A172 (cell line): ENCODE measurements at places on chromosomes 2 and 18.

GRCh38 chr2:239137898-239138283 lies 262.9 kb downstream of the HDAC4 start:
- no peak for DNase-seq

- DNase-seq = peak; percentile 63
Measured at GRCh38 chr2:191676790-191677645, 918 bp upstream of the NABP1 start.

DNA sequence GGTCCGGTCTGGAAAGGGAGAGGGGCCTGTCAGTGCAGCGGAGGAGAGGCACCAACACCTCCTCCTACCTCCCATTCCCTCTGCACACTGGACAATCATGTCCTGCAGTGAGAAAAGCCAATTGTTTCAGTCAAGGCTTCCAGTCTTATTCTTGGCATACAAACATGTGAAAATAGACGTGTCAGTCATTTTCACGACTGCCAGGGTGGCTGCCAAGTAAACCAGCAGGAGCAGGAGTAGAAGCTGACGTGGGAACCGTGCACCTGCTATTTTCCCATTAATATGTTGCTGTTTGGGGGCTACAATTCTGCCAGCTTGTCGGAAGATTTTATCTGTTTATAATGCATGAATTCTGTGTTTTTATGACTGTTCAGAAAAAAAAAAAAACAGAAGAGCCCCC lies 202.3 kb downstream of the SPP2 start:
- no peak for DNase-seq

DNA sequence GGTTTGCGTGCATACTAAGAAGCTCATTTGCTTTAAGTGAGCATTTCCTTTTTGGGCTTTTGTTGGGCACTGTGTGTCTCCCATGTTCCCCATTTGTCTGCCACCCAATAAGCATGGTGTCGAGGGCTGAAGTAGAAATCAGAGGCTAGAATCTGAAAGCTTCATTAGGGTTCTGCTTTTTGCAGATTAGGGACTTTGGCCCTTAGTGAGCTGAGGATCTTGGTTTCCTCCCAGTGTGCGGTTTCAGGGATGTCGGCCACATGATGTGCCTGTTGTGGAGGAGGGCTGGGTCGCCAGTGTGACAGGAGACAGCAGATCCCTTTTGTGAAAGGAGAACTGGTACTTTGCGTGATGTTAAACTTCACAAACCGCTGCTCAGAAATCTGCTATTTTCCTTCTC lies 41.1 kb downstream of the PLEKHB2 start:
- no peak for DNase-seq

DNA sequence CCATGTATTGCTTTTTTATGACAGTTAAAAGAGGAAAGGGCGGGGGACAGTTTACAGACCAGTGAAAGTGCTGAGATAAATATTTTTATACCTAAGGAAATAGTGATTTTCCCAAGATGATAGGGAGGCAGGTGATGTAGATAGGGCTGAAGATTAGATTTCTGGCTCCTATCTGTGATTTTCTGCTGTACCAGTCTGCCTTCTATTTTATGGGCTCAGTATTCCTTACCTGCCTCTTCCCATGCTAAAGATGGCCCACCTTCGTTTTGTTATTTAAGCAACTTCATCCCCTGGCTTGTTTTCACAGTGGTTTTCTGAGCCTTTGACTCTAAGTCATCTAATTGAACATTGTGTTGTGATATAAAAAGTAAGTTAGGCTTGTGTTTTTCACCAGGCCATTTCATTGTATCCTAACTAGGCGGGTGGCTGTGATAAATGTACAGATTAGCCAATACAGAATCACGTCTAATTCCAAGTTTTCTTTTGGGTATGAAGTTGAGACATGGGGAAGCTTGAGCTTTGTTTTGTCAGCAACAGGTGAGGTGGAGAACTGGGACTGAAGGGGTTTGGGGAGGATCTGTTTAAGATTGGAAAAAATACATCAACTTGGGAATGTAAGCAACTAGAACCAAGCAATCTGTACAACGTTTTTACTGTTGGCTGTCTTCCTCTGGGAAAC lies 5.2 kb downstream of the RPL37A start:
- no peak for DNase-seq

DNA sequence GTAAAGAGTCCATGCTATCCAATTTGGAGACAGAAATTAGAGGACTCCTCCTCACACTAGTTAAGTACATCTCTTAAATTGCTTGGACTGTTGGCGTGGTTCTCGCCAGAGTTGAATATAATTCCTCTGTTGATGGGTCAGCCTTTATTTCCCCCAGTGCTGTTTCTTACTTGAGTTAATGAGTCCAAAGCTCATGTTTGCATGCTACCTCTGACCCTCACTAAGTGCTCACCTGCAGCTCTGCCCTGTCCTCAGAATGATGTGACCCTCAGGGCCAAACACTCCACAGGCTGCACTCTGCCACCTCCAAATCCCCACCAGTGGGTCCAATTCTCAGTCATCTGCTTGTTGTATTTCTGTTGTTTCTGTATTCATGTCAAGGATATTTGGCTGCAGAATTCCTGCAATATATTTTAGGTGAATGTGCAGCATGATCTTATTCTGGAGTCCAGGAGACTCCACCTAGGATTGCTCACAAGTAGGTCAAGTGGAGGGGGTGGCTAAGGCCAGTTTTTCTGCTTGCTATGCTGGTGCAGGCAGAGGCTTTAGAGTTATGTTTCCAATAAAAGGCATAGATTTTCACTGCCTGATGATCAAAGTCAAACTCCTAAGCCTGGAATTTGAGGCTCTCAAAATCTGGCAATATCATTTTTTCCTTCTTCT lies 37.8 kb downstream of the RDH14 start:
- DNase-seq = no peak

- no peak for DNase-seq
Measured at GRCh38 chr2:10056439-10056838, 13.1 kb downstream of the KLF11 start.

DNA sequence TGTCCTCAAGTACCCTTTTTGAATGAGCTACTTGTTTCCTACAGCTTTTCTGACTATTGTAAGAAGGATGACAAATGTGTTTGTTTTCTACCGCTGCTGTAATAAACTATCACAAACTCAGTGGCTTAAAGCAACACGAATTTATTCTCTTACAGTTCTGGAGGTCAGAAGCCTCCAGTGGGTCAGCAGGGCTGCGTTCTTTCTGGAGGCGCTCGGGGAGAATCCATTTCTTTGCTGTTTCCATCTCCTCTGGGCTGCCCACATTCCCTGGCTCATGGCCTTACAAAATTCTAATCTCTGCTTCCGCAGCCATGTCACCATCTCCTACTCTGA lies 128.5 kb downstream of the SPP2 start:
- DNase-seq = no peak

DNA sequence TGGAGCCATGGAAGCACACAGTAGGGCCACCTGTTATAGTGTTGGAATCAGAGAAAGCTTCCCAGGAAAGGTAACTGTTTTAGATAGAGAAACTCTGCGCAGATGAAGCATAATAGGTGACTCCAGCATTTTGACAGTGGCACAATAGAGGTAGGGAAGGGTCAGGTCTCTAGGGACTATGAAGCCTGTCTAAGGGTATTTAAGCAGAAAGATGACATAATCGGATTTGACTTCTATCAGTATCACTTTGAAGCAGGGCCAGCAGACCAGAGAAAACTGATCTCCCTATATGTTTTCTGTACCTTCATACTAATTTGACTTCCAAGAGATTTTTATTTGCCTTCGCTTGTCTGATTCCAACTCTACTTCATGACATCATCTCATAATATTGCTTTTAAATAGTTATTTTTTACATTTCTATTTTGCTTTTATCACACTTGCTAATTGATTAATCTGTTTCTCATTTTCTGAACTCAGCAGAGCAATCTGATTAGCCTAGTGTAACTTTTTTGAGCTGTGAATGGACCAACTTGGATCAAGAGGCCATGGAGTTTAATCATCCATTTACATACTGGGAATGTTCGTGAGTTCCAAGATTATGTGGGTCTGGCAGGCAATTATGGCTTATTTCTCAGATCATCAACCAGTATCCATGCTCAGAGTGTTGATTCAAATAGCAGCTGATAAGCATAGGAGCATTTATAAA lies 8.4 kb upstream of the HIBCH start:
- DNase-seq = no peak

- DNase-seq = no peak
Measured at GRCh38 chr2:105042189-105042588, 4.3 kb downstream of the MRPS9 start.

DNA sequence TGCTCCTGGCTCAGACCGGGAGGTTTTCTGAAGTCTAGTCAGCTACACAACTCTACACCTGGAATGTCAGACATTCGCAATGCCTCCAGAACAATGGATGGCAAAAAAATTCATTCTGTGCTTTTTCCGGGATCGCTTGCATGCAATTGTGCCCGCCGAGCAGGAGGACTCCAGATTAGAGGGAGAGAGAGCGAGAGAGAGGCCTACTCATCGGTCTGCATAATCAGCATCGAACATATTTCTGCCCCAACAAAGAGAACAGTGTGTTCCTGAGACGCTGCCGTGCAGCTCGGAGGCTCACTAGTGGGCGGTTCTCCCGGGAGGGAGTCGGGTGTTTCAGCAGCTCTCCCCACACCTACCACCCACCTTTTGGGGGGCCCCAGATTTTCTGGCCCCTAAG lies 117.1 kb downstream of the KLHL29 start:
- DNase-seq = no peak

- peak; percentile 27 for DNase-seq
Measured at GRCh38 chr2:174247474-174248186, 702 bp downstream of the OLA1 start.

GRCh38 chr2:37892436-37893114 lies 32.5 kb upstream of the RMDN2 start:
- peak; percentile 37 for DNase-seq

DNA sequence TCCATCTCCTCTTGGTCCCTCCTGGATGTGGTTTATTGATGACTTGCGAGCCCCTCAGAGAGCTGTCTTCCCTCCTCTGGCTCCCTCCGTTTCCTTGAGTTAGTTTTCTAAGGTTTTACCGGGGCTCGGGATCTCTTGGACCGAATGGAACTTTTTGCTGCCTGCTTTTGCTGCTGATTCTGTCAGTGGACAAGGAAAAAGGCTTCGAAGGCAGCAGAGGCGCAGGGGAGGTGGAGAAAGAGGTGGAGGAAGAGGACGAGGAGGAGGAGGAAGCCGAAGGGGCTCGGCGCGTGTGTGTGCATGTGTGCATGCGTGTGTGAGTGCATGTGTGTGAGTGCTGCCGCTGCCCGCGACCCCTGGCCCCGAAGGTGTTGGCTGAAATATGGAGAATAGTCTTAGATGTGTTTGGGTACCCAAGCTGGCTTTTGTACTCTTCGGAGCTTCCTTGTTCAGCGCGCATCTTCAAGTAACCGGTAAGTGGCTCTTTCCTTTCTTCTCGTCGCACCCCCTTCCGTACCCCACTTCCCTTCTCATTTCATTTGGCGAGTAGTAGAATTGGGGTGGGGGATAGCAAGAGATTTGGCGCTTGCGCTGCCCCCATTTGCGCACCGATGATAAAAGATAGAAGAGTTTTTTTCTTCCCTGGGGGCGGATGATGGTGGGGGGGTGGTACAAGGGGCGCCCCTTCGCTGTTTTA lies 557 bp downstream of the DCC start:
- no peak for DNase-seq
